ENCODE measurements at places on chromosomes 12 and 14.

DNA sequence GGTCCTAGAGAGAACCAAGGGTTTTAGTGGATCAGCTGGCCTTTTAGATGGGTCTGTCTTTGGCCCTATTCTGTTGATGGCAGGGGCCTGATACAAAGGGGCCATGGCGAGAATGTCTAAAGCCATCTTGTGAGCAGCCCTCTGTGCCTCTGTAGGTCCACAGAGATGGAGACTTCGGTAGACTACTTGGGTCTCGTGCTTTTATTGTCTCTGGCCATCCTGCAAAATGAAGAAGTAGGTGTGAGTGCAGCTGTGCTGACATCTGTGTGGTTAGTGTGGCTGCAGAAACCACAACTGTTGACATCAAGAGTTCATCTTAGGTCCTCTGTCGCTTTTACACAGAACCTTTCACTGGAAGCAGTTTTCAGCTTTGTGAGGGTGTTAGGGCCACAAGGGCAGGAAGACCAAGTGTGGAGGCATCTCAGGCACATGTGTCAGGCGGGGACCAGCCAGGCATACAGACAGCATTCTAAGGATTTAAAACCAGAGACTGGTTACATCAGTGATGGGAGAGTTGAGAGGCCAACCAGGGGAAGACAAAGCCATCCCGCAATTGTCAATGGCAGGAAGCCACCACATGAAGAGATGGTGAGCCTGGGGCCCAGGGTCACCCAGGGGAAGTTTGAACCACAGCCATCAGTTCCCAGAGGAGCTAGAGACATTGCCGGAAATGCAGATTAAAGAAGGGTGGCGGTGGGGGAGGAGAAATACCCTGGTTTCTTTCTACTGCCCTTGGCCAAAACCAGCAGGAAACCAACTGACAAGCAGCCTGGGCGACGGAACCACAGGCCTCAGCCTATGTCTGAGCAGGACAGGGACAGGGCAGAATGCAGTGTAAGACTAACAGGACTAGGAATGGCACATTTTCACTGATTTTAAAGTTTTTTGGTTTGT, 13.0 kb upstream of the TPCN1 start:
- peak; percentile 34 for DNase-seq

- DNase-seq: no peak
Measured at GRCh38 chr12:70759161-70759918, 122.1 kb upstream of the PTPRB start.

DNA sequence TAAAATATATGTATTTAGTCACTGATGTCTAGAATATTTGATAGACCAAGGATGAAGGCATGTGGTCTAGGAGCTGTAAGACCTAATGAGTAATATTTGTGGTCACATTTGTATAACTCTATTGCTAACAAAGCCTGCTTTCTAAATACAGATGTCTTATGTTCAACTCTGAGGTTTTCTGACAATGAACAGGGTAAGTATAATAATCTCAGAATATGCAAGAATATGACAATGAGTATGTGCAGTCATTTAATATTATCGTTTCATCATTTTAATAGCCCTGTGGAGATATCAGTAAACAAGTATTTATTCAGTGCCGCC, 389.6 kb downstream of the LRIG3 start:
- no peak for DNase-seq

DNA sequence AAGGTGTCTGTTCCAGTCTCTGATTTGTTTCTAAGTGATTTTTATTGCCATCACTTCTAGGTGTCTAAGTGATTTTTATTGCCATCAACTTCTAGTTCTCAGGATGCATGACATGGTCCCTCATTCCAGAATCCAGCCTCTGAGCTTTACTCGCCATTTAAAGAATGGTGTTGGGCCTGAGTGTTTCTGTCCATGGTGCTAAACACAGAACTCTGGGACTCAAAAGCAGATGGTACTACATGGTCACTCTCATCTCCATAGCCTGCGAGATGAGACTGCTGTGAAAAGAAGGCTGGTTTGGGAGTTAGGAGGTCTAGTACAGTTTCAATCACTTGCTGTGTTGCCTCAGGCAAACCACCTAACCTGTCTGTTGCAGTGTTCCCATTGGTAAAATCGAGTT, 276.6 kb downstream of the NRXN3 start:
- no peak for DNase-seq

DNA sequence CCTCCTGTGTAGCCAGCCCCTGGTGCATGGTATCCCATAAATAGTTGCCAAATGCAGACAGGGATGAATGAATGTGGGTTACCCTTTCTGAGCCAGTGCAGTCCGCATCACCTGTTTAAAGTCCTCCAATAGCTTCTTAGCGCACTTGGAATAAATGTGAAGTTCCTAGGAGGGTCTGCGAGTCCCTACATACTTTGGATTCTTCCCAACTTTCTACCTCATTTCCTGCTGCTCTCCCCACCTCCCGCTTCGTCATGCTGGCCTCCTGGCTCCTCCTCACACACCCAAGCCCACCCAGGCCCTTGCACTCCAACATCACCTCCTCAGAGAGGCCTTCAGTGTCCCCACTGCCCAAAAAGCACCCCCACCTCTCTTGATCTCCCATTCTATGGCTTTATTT, 17.7 kb downstream of the RFX4 start:
- no peak for DNase-seq

DNA sequence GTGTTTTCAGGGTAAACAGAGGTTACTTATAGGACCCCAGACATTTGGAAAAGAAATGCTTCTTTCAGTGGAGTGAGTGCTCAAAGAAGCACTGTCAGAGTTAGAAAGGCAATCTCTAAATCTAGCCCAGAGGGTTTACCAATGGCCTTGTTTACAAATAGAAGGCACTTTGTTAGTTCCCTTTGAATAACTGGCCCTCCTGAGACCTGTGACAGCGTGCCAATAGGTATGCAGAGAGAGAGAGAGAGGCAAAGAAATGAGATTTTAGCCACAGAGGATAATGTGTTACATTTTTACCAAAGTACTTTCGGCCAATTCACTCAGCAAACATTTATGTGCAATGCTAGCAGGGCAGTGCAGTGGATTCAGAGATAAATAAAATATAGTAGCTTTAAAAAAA, 41.9 kb downstream of the TPH2 start:
- DNase-seq: no peak

- no peak for DNase-seq
Measured at GRCh38 chr12:55653031-55653430, 16.3 kb downstream of the OR10P1 start.

GRCh38 chr12:51156245-51156765, 16.6 kb downstream of the TFCP2 start:
- no peak for DNase-seq

DNA sequence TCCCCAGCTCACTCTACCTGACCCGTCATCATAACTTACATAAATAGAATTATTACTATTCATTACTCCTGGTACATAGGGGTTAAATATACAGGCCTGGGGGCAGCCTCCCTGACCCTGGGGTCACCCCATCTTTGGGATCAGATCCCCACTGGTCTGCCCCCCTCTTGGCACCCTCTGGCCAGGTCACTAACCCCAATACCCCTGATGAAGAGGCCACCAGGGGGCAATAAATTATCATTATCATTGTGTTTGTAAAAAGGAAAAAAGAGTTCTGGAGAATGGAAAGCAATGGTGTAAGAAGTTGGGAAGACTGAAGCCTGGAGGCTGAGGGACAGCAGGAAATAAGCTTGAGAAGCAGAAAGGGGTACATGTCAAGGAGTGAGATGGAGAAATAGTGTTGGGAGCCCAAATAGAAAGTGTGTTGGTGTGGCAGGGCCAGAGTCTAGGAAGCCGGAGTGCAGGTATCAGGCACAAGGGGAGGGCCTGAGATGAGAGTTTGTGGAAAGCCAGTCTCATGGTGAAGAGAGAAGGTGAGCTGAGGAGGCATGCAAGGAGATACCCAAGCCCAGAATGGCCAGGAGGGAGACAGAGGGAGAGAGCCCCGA, 6.1 kb upstream of the AAAS start:
- no peak for DNase-seq

DNA sequence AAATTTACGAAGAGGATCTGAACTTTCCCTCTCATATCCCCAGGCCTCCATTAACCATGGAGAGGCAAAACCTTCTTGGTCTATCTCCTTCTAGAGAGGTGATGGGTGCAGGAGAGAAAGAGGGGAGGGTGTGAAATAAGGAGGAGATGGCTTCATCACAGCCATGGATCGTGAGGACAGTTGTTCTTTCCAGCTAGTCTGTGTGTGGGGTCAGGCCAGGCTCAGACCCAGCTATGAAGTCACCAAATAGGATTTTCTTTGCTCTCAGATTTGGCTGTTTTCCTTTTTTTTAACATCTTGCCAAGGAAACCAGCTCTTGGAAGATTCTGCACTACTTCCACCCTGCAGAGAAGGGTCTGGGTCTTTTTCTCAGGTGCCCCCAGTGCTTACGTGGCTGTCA, 64.9 kb upstream of the FAM181A start:
- DNase-seq: no peak

GRCh38 chr12:68367903-68368302, 35.7 kb upstream of the MDM1 start:
- DNase-seq: no peak

DNA sequence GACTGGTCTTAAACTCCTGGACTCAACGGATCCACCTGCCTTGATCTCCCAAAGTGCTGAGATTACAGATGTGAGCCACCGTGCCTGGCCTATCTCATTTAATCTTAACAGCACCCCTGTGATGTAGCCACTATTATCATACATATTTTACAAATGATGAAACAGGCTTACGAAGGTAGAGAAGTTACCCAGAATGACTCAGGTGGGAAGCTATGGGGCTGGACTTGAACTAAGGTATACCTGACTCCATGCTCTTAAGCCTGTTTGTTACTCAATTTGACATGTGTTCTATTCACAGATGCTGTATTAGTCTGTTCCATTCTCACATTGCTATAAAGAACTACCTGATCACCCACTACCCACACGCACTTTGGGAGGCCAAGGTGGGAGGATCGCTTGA, 36.8 kb upstream of the TMPO start:
- no peak for DNase-seq

DNA sequence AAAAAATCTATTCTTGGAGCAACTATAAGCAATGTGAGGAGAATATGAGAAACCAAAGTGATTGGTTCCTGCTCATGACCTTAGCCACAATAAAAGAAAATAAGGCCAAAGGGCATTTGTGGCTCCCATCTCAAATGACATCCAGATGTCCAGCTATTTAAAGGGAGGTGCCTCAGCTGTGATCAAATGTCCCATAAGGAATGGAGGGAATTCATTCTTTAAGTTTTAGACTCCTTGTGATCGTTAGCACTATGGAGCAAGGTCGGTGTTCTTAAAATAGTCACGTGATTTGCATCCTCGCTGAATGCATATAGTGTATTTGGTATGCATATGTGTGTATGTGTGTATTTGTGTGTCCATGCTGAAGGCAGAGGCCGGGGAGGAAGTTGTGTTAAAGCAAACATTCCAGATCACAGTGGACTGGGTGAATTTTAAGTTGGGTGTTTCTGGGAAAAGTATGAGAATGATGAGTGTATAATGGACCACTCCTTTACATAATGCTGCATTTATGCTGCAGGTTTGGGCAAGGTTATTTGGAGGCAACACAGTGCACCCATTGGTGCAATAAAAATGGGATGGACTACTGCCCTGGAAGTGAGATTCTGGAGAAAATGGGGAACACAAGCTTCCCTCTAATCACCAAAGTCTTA, 5.6 kb upstream of the E2F7 start:
- DNase-seq: no peak

- DNase-seq: no peak
Measured at GRCh38 chr12:56935157-56935556, 949 bp upstream of the SDR9C7 start.

DNA sequence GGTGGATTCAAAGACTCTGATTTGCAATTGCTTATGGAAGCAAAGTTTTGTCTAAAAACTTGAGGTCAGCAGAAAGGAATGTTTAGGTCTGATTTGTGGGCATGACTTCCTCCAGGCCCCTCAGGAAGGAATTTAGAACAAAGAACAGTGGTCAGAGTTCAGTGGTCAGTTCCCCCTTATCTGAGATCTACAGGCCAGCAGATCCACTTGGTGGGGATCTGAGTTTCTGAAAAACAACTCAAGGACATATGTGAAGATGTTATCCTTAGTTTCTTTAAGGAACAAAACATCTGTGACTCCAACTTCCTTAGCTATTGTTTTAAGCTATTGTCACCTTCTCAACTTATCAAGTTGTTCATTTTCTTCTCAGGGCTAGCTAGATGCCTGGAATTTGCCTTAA, 28.0 kb upstream of the NAA30 start:
- DNase-seq: no peak

DNA sequence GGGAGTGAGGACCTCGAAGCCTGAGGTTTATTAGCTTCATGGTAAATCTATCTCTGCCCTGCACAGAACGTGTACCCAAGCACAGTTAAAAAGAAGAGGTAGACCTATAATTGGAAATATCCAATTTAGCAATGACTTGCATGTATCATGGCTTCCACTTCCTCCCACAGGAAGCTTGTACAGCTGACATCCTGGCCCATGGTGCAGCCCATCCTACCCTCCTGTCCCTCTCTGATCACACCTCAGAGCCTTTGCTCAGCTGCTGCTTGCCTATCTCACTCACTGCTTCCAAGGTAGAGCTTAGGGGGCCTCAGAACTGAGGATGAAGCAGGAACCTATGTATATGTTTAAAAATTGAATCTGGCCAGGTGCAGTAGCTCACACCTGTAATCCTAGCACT, 4.3 kb upstream of the BCDIN3D start:
- DNase-seq: no peak

DNA sequence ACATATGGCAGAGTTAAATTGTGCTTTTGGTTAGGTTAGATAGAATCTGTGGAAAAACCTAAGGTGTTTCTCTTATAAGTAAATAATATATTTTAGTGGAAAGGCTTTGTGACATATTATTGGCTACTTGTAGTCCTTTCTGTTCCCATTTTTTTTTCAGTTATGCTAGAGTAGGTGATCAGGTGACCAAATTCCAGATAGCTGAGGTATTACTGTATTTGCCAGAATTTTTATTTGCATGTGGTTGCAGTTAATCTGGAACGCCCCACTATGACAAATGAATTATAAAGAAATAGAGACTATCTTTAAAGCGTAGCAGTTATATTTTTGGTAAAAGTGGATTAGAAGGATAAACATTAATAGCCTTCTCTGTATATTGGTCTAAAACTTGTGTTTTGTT, 52.0 kb downstream of the ARHGAP5 start:
- no peak for DNase-seq

- no peak for DNase-seq
Measured at GRCh38 chr14:99679543-99679942, 4.6 kb upstream of the CYP46A1 start.

DNA sequence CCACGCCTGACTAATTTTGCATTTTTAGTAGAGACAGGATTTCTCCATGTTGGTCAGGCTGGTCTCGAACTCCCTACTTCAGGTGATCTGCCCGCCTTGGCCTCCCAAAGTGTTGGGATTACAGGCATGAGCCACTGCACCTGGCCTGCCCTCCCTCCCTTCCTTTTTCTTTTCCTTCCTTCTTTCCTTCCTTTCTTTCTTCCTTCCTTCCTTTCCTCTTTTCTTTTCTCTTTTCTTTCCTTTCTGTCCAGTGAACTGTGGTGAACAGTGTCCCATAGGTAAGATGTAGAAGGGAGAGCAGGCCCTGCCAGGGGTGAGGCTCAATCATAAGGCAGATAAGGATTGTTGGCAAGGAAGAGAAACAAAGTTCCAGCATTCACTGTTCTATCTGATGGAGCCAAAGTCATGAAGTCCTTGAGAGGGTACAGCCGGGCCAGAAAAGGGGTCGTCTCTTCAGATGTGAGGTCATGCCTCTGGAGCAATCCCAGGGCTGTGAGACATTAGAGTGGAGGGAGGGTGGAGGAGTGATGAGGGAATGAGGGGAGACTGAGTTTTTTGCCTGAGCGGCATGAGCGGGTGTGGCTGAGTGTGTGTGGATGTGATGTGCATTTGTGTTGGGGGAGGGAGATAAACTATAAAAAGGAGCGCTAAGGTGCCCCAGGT, 4.2 kb upstream of the MLF2 start:
- DNase-seq: no peak

- DNase-seq: no peak
Measured at GRCh38 chr14:50608302-50608851, 48.4 kb downstream of the ATL1 start.
